ENCODE measurements at places on chromosomes 7 and 10. TPM values are rescaled to one million over a fixed set of nuclear protein-coding genes. Genes with fewer than 3 reads are reported as not detected.

PON1 gene
- 1.6 TPM for total RNA-seq

EN2 gene
- total RNA-seq: 0.83 TPM

POLR2J2 gene
- total RNA-seq: 0.46 TPM

RGS10 gene
- 51.5 TPM for total RNA-seq

USP6NL gene
- 10.8 TPM for total RNA-seq

SUMF2 gene
- total RNA-seq: 125 TPM

EEPD1 gene
- total RNA-seq: 56.7 TPM

CCL24 gene
- total RNA-seq: not detected

NEBL gene
- 13.0 TPM for total RNA-seq

LRRC27 gene
- 5.0 TPM for total RNA-seq

HOXA10 gene
- total RNA-seq: 6.9 TPM

MOGAT3 gene
- total RNA-seq: not detected

NEUROG3 gene
- total RNA-seq: not detected
